ENCODE measurements at places on chromosomes 1 and 21.

DNA sequence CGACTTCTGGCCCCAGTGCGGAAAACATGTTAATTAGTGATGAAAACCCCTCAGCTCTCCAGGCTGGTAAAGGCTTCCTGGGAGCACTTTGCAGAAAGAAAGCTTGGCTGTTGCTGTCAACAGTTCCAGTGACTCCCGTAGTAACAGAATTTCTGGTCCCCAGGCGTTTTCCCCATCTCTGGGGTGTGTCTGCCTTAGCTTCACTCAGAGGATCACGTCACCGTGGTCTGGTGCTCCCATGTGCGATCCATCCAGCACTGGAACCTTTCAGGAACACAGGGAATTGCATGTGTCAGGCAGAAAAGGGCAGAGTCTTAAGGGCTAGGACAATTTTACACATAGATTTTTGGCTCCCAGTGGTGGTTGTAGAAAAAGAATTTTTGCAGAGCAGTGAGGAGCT, 470.4 kb upstream of the USP24 start:
- peaks cover 6% of the 10 kb centered on the region for H3K36me3 ChIP-seq
- H3K27ac ChIP-seq: no peak overlapping the region
- DNase-seq: no peak
- no peak overlapping the region for H3K4me3 ChIP-seq
- no peaks in the 10 kb centered on the region for H3K4me1 ChIP-seq

GRCh38 chr1:93680076-93680419, 1.6 kb downstream of the BCAR3 start:
- peaks cover 9% of the 10 kb centered on the region for H3K4me1 ChIP-seq
- H3K27ac ChIP-seq: no peak overlapping the region
- DNase-seq: no peak
- no peak overlapping the region for H3K4me3 ChIP-seq
- peaks cover 66% of the 10 kb centered on the region for H3K27me3 ChIP-seq
- H3K36me3 ChIP-seq: peaks cover 8% of the 10 kb centered on the region

- H3K27ac ChIP-seq: no peak overlapping the region
- H3K4me1 ChIP-seq: no peaks in the 10 kb centered on the region
- H3K27me3 ChIP-seq: no peaks in the 10 kb centered on the region
- H3K4me3 ChIP-seq: no peak overlapping the region
Measured at GRCh38 chr1:79303040-79303439, 296.5 kb upstream of the ADGRL4 start.

- no peak overlapping the region for H3K27ac ChIP-seq
- H3K4me1 ChIP-seq: no peaks in the 10 kb centered on the region
- no peak overlapping the region for H3K4me3 ChIP-seq
- peaks cover 60% of the 10 kb centered on the region for H3K27me3 ChIP-seq
- DNase-seq: no peak
Measured at GRCh38 chr21:15566703-15567102, 163.1 kb upstream of the USP25 start.
